ENCODE measurements at places on chromosomes 7 and 10.

GRCh38 chr7:137975221-137975620 is 26.7 kb downstream of the CREB3L2 start:
- H3K4me1 ChIP-seq: peaks cover 40% of the 10 kb centered on the region
- no peaks in the 10 kb centered on the region for H3K36me3 ChIP-seq
- no peak for DNase-seq
- no peak overlapping the region for H3K4me3 ChIP-seq

- H3K27me3 ChIP-seq: no peaks in the 10 kb centered on the region
- no peak overlapping the region for H3K27ac ChIP-seq
- peaks cover 34% of the 10 kb centered on the region for H3K4me1 ChIP-seq
These were observed 145.5 kb downstream of the TCF7L2 start for GRCh38 chr10:113095419-113096127.

DNA sequence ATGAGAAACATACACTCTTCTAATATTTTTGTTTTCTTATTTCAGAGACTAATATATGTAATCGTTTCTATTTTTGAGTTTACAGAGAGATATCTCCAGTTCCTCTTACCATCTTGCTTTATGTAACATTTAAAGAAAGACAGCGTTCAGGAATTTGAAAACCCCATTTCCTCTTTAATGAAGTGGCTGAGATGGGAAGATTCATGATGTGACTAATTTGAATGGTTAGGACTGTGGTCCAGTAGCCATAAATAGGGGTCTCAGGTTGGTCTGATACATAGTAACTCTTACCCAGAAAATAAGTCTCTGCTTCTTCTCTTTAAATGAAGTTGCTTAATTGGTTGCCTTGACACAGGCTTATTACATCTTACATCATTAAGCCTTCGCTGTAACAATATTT is 6.9 kb downstream of the KMT2E start:
- H3K4me3 ChIP-seq: no peak overlapping the region
- peak overlapping the region; percentile 68 for H3K27ac ChIP-seq
- no peak for DNase-seq
- H3K27me3 ChIP-seq: no peaks in the 10 kb centered on the region

GRCh38 chr7:74051193-74051592 is 23.2 kb downstream of the ELN start:
- H3K27me3 ChIP-seq: no peaks in the 10 kb centered on the region
- no peak overlapping the region for H3K27ac ChIP-seq
- H3K4me1 ChIP-seq: peaks cover 22% of the 10 kb centered on the region
- H3K36me3 ChIP-seq: no peaks in the 10 kb centered on the region
- no peak for DNase-seq
- H3K4me3 ChIP-seq: no peak overlapping the region

GRCh38 chr10:48627984-48628609 is 23.2 kb upstream of the ARHGAP22 start:
- H3K4me1 ChIP-seq: no peaks in the 10 kb centered on the region
- H3K36me3 ChIP-seq: no peaks in the 10 kb centered on the region
- DNase-seq: no peak
- no peak overlapping the region for H3K4me3 ChIP-seq

- H3K4me1 ChIP-seq: peaks cover 11% of the 10 kb centered on the region
- no peak overlapping the region for H3K4me3 ChIP-seq
- H3K36me3 ChIP-seq: no peaks in the 10 kb centered on the region
- no peak for DNase-seq
These were observed 84.9 kb upstream of the SEC61G start for GRCh38 chr7:54843841-54844355.

DNA sequence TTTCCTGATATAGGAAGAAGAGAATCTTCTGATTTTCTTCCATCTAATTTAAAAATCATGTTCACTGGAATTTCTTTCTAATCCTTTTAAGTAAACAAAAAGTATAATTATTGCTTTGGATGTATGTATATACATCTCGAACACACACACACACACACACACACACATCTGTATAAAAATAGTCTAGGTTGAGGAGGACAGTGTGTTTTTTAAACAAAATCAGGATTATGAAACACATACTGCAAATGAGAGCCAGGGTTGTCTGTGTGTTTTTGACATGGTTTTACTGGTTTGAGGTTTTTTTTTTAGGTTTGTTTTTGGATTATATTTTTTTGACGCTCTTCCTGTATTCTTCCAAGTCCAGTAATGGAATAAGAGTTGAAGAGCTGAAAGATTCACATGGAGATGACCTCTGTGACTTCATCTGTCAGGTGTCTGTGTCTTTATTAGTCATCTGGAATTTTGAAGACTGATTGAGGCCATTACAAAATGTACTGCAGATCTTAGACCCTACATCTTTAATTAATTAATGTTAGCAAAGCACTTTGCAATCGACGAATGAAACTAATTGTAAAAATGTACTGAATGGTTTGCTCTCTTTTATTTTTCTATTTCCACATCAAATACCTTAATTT is 237.1 kb downstream of the SUGCT start:
- H3K36me3 ChIP-seq: no peaks in the 10 kb centered on the region
- H3K4me1 ChIP-seq: peaks cover 10% of the 10 kb centered on the region
- no peak overlapping the region for H3K27ac ChIP-seq

GRCh38 chr7:111492234-111492633 is 70.1 kb downstream of the IMMP2L start:
- no peaks in the 10 kb centered on the region for H3K27me3 ChIP-seq
- DNase-seq: no peak
- H3K4me1 ChIP-seq: no peaks in the 10 kb centered on the region
- no peak overlapping the region for H3K27ac ChIP-seq
- H3K36me3 ChIP-seq: no peaks in the 10 kb centered on the region

GRCh38 chr10:33535866-33536265 is 201.4 kb upstream of the NRP1 start:
- no peak overlapping the region for H3K4me3 ChIP-seq
- H3K27me3 ChIP-seq: no peaks in the 10 kb centered on the region

- no peak overlapping the region for H3K4me3 ChIP-seq
- no peaks in the 10 kb centered on the region for H3K36me3 ChIP-seq
- H3K4me1 ChIP-seq: peaks cover 39% of the 10 kb centered on the region
These were observed 1.9 kb upstream of the TMEM178B start for GRCh38 chr7:141071855-141072547.

- H3K27me3 ChIP-seq: no peaks in the 10 kb centered on the region
- no peak for DNase-seq
- H3K36me3 ChIP-seq: no peaks in the 10 kb centered on the region
These were observed 102.8 kb downstream of the MICU1 start for GRCh38 chr10:72523062-72523461.

- DNase-seq: no peak
- H3K27ac ChIP-seq: peak overlapping the region; percentile 58
- no peak overlapping the region for H3K4me3 ChIP-seq
- H3K27me3 ChIP-seq: no peaks in the 10 kb centered on the region
- H3K4me1 ChIP-seq: no peaks in the 10 kb centered on the region
These were observed 178.2 kb upstream of the KLF6 start for GRCh38 chr10:3963191-3963673.

DNA sequence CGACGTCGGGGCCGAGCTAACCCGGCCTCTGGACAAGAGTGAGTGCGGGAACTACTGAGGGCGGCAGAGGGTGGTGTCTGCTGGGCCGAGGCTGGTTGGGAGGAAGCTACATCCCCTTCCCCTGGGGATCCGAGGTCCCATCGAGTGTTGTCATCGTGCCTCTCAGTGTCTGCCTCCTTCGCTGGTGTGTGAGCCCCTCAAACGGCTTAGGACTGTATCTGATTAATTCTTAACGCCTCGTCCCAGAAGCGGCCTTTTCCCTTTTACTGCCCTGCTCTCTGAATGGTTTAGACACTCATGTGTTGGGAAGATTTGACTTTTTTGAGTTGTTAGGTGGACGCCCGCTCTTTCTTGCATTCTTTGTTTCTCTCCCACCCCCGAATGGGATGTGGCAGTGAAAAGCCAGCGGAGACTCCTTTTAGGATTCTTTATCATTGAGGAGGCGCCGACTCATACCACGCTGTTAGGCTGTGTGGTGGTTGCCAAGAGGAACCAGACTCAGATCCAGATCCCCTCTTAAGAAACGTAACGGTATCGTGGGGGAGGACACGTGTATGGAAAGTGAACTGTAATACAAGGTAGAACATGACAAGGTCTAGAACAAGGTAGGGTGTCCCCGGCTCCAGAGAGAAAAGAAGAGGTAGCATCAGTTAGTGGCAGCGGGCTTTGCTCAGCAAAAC is 631 bp downstream of the SUPV3L1 start:
- peak overlapping the region; percentile 90 for H3K4me3 ChIP-seq
- no peak for DNase-seq
- no peaks in the 10 kb centered on the region for H3K36me3 ChIP-seq
- peaks cover 23% of the 10 kb centered on the region for H3K4me1 ChIP-seq
- peak overlapping the region; percentile 95 for H3K27ac ChIP-seq

GRCh38 chr10:102811346-102811745 is 25.9 kb downstream of the CYP17A1 start:
- peaks cover 32% of the 10 kb centered on the region for H3K36me3 ChIP-seq
- no peak for DNase-seq
- H3K4me3 ChIP-seq: no peak overlapping the region
- no peaks in the 10 kb centered on the region for H3K27me3 ChIP-seq
- no peak overlapping the region for H3K27ac ChIP-seq

DNA sequence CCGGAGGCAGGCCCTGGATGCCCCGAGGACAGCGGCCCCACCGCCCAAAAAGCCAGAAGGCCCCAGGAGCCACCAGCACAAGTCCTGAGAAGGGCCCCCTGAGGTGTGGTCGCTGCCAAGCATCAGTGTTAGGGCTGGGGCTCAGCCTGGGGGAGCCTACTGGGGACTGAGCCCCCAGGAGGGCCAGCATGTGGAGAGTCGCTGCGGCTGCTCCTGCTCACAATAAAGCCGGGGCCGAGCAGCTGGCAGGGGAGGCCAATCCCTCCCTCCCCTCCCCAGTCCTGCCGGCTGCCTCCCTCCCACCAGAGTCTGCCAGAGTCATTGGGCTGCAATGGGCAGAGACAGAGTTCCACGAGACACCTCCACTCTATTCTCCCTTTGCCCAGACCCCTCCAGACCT is 3.1 kb upstream of the ASIC3 start:
- H3K27ac ChIP-seq: no peak overlapping the region
- H3K36me3 ChIP-seq: no peaks in the 10 kb centered on the region
- no peak for DNase-seq
- H3K4me3 ChIP-seq: no peak overlapping the region
- H3K27me3 ChIP-seq: no peaks in the 10 kb centered on the region

DNA sequence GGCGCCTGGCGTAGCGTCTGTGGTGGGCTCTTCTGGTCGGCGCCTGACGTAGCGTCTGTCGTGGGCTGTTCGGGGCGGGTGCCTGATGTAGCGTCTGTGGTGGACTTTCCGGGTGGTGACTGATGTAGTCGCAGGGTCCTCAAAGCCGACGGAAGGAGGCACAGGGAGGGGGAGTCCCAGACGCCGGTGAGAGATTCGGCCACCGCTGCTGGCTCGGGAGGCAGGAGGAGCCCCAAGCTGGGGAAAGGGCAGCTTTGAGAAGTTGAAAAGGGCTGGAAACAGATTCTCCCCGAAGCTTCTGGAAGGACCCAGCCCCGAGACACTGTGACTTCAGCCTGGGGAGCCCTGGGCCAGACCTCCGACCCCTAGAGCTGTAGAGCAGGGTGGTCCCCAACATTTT is 105.7 kb downstream of the DNAJB6 start:
- H3K36me3 ChIP-seq: no peaks in the 10 kb centered on the region

GRCh38 chr10:116476461-116476860 is 48.8 kb downstream of the PNLIPRP3 start:
- H3K36me3 ChIP-seq: no peaks in the 10 kb centered on the region
- no peak overlapping the region for H3K27ac ChIP-seq
- DNase-seq: no peak
- no peaks in the 10 kb centered on the region for H3K27me3 ChIP-seq

DNA sequence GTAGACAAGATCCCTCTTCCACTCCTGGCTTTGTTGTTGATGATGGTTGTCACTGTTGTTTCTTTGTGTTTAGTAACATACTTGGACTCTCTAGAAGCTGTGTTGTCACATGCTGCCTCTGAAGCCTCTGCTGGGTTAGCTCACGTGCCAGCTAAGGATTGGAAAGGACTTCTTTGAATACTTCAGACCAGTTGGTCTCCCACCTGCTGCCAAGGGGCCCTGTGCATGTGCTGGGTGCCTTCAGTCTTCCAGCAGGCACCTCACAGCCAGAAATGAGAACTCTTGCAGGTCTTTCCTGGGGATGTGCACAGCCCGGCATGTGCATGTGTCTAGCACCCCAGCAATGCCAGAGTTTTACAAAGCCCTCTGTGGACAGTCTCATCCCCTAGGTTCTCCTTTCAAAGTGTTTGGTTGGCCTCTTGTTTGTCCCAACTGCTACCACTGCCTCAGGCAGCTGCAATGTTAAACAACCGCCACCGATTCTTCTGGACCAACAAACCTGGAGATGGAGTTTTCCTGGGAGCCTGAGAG is 21.7 kb upstream of the NCAPG2 start:
- H3K36me3 ChIP-seq: no peaks in the 10 kb centered on the region
- no peaks in the 10 kb centered on the region for H3K27me3 ChIP-seq
- no peak overlapping the region for H3K27ac ChIP-seq
- DNase-seq: no peak

GRCh38 chr7:132578050-132578370 is 1.7 kb upstream of the PLXNA4 start:
- peaks cover 17% of the 10 kb centered on the region for H3K4me1 ChIP-seq
- no peak overlapping the region for H3K4me3 ChIP-seq
- no peak overlapping the region for H3K27ac ChIP-seq

- H3K4me1 ChIP-seq: peaks cover 20% of the 10 kb centered on the region
- no peak overlapping the region for H3K27ac ChIP-seq
- H3K4me3 ChIP-seq: no peak overlapping the region
- no peaks in the 10 kb centered on the region for H3K27me3 ChIP-seq
- no peak for DNase-seq
- peaks cover 10% of the 10 kb centered on the region for H3K36me3 ChIP-seq
These were observed 2.8 kb downstream of the ZNF746 start for GRCh38 chr7:149494738-149495368.

- H3K27me3 ChIP-seq: no peaks in the 10 kb centered on the region
- H3K4me3 ChIP-seq: no peak overlapping the region
- no peak for DNase-seq
- no peak overlapping the region for H3K27ac ChIP-seq
These were observed 120.1 kb upstream of the GNAI1 start for GRCh38 chr7:80014511-80014910.

- H3K36me3 ChIP-seq: no peaks in the 10 kb centered on the region
- H3K27ac ChIP-seq: peak overlapping the region; percentile 90
- DNase-seq: peak; percentile 41
- no peaks in the 10 kb centered on the region for H3K27me3 ChIP-seq
These were observed 1.7 kb downstream of the CDK6 start for GRCh38 chr7:92834507-92835260.

All from body of pancreas (tissue), 4 donors.